Activated CD8-positive, alpha-beta memory T cell treated with anti-CD3 and anti-CD28 coated beads for 24 hours (primary cell): ENCODE measurements at places on chromosomes 16 and 17.
A peak's percentile ranks its signal among the peaks of the same experiment; 100 is the strongest.

- no peak for DNase-seq
Observed at GRCh38 chr16:14672403-14672971, 21.6 kb downstream of the PLA2G10 start.

GRCh38 chr16:60485872-60486489 is 1550.3 kb downstream of the CDH8 start:
- no peak for DNase-seq

- DNase-seq, result no peak
Observed at GRCh38 chr16:19997734-19998133, 76.0 kb downstream of the GPR139 start.

GRCh38 chr17:50564916-50565315 is 4.4 kb downstream of the CACNA1G start:
- no peak for DNase-seq

DNA sequence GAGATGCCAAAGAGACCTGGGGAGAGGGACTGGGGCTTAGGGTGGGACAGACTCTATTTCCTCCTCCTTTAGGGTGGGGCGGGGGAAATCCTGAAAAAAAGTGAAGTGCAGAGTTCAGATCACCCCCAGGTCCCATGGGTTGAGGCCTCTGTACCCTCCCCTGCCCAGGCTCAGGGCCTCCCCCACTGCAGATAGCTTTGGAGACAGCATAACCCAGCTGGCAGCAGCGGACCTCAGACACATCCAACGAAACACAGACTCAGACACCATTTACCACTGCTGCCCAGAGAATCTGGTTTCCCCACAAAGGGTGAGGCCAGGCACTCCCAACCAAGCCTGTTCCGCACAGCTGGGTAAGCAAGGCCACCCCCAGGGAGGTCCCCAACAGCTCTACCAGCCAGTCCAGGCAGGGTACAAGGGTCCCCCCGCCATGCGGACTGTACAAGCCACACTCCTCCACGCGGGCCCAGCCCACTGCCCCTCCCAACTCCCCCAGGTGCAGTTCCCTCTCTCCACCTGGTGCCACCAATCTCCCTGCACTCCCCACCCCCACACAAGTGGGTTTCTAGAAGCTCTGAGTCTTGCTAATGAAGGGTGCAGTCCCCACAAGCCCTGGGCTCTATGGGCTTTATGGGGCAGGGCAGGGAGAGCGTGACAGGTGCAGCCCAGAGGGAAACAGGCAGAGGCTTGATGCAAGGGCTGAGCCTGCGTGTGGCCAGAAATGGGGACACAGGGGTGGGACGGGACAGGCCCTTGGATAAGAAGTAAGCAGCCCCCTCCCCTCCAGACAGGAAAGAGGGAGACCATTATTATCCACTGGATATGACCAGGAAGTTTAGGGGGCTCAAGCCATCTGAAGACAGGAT is 8.9 kb downstream of the RHBDF2 start:
- DNase-seq, result peak; percentile 71

DNA sequence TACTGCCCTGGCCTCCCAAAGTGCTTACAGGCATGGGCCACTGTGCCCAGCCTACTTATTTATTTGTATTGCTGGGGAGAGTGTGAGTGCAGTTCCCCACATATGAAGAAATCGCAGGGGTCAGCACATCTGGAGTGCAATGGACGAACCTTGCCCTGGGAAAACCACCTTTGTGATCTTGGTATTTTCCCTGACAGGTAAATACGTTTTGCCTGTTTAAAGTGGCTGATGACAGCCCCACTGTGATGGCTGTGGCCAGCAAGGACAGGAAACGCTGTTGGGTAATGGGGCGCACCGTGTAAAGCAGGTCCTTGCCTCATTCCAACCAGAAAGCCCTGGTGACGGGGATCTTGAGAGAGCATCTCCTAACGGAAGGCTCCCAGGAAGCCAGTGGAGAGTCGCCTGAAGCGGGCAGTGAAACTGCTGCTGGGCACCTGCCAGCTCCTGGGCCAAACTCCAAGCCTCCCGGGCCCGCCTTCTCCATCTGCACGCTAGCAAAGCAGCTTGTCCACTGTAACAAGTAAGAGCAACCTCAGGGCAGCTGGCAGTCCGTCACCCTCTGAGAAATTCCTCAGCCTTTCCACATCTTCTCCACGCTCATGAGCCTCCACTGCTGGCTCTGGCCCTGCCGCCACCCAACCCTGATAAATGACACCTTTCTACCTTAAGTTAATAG is 17.5 kb downstream of the EMC8 start:
- no peak for DNase-seq

DNA sequence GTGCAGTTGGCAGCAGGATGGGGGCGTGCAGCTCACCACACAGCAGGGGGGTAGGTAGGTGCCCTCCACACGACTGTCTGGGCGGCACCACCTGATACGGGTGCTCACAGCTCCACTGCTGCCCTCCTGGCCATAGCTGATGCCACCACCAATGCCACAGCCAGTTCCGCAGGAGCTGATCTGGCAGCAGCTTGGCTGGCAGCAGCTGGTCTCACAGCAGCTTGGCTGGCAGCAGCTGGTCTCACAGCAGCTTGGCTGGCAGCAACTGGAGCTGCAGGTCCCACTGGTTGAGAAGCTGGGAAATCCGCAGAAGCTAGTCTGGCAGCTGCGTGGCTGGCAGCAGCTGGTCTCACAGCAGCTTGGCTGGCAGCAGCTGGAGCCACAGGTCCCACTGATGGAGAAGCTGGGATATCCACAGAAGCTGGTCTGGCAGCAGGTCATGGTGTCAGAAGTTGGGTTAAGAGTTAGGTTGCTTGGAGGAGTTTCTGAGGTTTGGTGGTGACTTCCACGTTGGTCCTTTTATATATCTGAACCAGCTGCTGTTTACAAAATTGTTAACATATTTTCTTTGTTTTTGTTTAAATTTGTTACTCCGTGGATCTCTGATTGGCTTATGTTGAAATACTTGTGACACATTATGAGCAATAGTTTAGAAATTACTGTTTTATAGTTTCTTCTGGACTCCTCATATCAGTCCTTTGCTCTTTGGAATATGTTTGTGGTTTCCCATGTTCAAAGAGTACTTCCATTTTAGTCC is at the start of gene KRTAP1-5:
Gene KRTAP1-5, minus strand, starts transcription at position 494 of the 757 bp plus-strand sequence. Its CDS starts 53 bp downstream, at position 441.
- no peak for DNase-seq

GRCh38 chr16:61665512-61665911 is 370.7 kb downstream of the CDH8 start:
- DNase-seq, result no peak

- DNase-seq, result no peak
Observed at GRCh38 chr16:54375071-54375470, 88.5 kb upstream of the IRX3 start.

DNA sequence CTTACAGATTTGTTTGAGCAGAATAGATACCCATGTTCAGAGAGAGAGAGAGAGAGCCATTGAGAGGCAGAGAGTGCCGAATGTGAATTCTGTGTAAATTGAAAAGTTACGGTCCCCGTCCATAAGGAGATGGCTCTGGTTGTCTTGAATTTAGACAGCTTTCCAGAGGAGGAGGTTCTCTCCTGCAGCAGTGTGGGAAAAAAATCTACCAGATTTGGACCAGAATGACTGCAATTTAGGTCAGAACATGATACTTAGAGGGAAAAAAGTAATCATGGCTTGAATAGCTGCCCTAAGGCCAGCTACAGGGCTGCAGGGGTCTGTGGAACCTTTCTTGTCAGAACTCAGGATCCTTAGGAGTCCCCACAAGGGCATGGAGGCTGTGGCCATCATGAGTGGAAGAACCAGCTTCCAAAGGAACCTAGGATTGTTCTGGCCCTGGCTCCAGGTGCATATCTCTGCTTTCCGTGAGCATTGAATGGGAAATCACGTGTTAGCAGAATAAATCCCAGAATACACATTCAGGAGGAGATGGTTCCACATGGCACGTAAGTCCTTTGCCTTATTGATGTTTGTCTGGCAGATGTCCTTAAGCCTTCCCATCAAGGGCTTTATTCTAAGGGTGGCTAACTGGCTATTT is 13.0 kb downstream of the PITPNC1 start:
- DNase-seq, result no peak

DNA sequence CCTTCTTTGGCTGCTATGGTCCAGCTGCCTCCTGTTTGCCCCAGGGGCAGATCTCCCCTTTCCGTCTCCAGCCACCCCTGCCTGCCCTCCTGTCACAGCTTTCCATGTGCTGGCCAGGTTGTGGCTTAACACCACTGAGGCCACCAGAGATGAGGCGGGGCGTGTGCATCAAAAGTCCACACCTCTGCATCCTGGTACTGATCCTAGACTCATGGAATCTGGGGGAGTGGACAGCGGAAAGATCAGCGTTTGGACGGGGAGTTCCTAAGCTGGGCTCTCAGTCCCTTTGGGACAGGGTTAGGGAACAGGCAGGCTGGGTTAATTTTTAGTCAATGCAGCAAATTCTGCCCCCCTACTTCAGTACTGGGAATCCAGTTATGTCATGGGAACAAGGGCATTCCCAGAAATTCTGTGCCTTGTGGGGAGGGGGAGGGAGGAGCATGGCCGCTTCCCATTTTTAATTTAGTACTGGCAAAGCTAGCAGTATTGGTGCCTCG is 3.9 kb downstream of the IGFBP4 start:
- DNase-seq, result no peak

GRCh38 chr16:26169473-26169872 is 477.7 kb downstream of the HS3ST4 start:
- DNase-seq, result no peak

GRCh38 chr17:43224146-43224705 is 4.2 kb downstream of the CCDC200 start:
- DNase-seq, result peak; percentile 40

GRCh38 chr17:19747829-19748806 is at the start of gene ALDH3A1:
ALDH3A1 (minus strand) TSS chr17:19748298; CDS start chr17:19745129, 3,169 bp downstream.
- no peak for DNase-seq

- no peak for DNase-seq
Observed at GRCh38 chr16:75481475-75481874, 13.8 kb downstream of the CHST6 start.

- DNase-seq, result no peak
Observed at GRCh38 chr17:43553573-43553972, 7.4 kb upstream of the ETV4 start.

DNA sequence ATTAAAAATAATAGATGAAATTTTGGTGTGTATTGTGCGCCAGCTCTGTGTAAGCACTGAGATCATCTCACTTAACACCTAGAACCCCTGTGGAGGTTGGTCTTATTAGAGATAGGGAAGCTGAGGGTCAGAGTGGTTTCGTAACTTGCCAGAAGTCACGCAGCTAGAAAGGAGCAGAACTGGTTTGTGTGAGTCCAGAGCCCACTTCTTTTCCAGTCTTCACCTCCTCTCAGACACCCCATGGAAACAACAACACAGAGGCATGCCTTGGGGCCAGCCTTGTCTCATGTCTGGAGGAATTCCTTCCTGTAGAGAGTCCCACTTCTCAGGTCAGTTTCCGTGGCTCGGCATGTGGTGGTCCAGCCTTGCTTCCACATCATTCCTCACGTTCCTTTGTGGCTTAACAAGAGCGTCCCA is 16.5 kb downstream of the YPEL2 start:
- no peak for DNase-seq

DNA sequence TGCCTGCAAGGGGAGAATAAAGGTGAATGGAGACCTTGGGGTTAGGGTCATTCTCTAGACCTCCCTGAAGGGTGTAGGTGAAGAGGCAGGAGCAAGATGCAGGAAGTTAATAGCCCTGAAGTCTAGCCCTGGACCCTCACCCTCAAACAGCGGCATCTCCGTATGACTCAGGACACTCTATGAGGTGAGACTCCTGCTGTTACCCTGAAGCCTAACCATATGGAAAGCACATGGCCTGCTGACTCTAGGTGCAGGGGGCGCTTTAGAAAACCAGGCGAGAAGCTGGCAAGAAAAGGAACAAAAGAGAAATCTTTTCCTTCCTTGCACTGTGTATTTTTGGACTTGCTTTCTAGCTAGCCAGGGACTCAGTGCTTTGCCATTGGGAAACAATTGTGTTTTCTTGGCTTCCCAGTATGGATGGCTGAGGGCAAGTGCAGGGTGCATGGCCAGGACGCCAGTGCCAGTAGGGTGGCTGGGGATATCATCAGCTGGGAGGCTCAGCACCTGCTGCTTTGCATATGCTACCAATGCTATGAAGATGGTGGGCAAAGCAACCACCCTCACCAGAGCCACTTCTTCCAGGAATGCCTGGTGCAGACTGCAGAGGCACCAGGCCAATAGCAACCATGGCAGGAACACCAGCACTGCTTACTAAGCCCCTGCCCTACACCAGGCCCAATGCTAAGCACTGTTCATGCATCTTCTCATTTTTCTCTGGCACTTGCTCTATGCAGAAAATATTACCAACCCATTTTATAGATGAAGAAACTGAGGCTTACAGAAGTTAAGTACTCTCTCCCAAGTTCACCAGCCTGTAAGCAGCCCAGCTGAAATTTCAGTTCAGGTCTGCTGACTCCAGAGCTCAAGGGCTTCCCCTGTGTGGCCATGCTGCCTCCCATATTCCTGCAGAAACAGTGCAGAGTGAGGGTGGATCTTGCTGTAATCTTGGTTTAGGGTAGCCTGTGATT is 425.1 kb downstream of the SLC39A11 start:
- no peak for DNase-seq

GRCh38 chr17:49316258-49316570 is 45.8 kb downstream of the ZNF652 start:
- DNase-seq, result no peak

- no peak for DNase-seq
Observed at GRCh38 chr16:2950773-2951172, 13.3 kb upstream of the KREMEN2 start.

GRCh38 chr16:364595-365491 is 5.5 kb downstream of the MRPL28 start:
- DNase-seq, result no peak

DNA sequence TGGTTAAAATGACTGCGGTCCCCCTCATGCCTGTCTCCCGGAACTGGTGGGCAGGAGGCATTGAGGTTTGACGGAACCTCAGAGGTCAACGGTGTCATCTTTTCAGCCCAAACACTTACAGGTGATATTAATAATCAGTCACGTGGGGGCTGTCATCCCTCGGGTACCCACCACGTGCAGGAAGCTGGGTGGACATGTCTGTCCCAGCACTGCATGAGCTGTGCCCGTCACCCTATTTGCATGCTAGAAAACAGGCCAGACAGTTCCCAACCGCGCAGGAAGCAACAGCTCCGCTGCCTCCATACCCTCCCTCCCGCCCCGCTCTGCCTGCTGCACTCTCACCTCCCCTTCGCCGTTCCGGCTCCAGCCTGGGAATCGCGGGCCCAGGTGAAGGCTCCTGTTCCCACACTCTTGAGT is 1.4 kb downstream of the SYNGR3 start:
- DNase-seq, result peak; percentile 82

GRCh38 chr16:727291-727977 is 528 bp downstream of the HAGHL start:
- peak; percentile 76 for DNase-seq

- no peak for DNase-seq
Observed at GRCh38 chr17:38460716-38461630, 32.7 kb downstream of the ARHGAP23 start.
